ENCODE measurements at places on chromosomes 13 and 19. TPM values are rescaled to one million over a fixed set of nuclear protein-coding genes. Genes with fewer than 3 reads are reported as not detected.
A peak's percentile ranks its signal among the peaks of the same experiment; 100 is the strongest.

- no peak for DNase-seq
Observed at GRCh38 chr19:31100981-31101380, 248.3 kb downstream of the TSHZ3 start.

DNA sequence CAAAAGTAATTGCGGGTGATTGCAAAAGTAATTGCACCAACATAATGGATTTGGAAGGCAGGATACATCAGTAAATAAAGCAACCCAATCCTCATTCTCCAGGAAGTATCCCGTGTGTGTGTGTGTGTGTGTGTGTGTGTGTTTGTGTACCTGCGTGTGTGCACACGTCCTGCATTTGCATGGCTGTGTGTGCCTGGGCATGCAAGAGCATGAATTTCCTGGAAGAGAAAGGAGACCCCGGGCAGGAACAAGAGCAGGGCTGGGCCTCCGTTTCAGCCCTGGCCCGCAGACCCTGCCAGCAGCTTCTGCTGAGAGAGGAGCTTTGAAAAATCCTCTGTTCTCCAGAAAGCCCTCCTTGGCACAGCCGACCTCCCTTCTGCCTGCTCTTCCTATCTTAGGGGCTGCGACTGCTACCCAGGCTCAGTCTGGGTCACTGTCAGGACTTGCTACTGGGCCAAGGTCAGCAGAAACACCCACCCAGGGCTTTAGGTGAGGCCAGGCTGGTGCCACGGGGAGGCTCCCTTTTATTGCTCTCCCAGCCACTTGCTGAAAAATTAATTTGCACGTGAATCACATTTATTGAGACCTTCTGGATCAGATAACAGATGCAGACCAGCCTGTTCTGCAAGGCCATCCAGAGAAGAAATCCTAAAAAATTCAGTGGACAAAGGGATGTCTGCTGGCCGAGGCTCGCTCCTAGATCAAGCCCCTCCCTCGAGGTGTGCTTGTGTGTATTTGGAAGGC lies 258.3 kb downstream of the ZNF536 start:
- DNase-seq = no peak

GRCh38 chr13:25232937-25233515 lies 54.3 kb downstream of the MTMR6 start:
- DNase-seq = no peak

- DNase-seq = no peak
Observed at GRCh38 chr13:97076898-97077297, 82.6 kb upstream of the OXGR1 start.

RDH8 gene
- total RNA-seq = not detected

CACNA1A gene
- 31.4 TPM for total RNA-seq

DNA sequence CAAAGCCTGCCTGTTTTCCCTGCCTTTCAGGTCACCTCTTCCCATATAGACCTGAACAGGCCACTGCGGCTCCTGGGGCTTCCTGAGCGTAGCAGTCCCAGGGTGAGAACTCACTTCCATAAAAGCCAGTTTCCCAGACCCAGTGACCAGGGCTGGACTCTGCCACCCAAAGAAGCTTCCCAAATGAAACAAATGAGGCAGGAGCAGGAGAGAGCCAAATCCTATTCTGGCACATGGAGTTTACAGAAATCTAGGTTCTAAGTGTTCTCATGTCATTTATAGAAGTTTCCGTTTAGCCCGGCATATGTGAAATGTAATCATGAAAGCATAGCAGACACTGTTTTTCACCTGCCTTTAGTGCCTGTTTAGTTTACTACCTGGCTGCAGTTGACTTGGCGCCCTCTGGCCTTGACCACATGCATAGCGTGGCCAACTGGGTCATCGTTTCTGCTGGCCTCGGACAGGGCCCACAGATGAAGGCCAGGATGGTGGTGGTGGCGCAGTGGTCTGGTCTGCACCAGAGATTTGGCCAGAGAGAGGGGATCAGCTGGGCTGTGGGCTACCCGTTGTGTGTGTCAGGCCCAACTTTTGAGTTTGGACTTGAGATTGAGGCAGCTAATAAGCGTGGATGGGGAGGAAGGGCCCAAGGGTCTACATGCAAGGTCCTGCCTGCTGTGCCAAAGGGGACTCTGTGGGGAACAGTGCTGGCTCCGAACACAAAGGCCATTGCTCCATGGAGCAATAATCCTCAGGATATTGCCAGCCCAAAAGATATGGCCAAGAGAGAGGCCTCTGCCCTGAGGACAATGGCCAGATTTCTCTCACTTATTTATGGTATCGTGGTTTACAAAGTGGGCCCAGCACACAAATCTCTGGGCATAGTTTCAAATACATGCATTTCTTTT lies 43.3 kb downstream of the NFIX start:
- DNase-seq = no peak

NRTN gene
- total RNA-seq = not detected

GRCh38 chr13:69524459-69525150 lies 583.0 kb upstream of the ATXN8OS start:
- no peak for DNase-seq

GRCh38 chr19:48513289-48514122 lies 1.9 kb upstream of the LMTK3 start:
- peak; percentile 85 for DNase-seq

ZNF160 gene
- total RNA-seq = 35.1 TPM

GRCh38 chr13:113152691-113152983 lies 5.8 kb upstream of the PROZ start:
- DNase-seq = no peak

DLEU7 gene
- total RNA-seq = 24.0 TPM

ZNF98 gene
- 0.31 TPM for total RNA-seq

DNA sequence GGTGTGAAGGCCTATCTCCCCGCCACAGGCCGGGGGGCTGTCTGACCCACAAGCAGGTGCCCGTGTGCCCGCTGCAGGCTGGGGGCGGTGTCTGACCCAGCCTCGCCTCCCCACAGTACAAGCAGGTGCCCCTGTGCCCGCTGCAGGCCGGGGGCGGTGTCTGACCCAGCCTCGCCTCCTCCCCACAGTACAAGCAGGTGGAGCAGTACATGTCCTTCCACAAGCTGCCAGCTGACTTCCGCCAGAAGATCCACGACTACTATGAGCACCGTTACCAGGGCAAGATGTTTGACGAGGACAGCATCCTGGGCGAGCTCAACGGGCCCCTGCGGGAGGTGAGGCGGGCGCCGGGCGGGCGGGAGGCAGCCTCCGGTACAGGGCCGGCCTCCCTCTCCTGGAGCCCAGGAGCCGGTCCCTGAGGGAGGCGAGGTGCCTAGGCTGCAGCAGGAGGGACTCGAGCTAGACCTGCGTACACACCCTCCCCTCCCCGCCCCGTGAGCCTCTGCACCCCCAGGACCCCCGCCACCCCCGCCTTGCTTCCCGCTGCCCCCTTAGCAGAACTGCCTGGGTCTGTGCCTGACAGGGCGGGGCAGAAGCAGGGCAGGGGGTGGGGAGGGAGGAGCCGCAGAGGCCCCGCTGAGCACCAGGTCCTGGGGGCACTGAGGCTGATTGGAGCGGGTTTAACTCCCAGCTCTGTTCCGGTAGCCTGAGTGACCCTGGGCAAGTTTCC lies 20.6 kb downstream of the HCN2 start:
- DNase-seq = no peak

- DNase-seq = no peak
Observed at GRCh38 chr19:47486900-47487299, 2.9 kb upstream of the KPTN start.

GRCh38 chr19:18785179-18786124 lies 5.7 kb downstream of the COMP start:
- DNase-seq = no peak

DNA sequence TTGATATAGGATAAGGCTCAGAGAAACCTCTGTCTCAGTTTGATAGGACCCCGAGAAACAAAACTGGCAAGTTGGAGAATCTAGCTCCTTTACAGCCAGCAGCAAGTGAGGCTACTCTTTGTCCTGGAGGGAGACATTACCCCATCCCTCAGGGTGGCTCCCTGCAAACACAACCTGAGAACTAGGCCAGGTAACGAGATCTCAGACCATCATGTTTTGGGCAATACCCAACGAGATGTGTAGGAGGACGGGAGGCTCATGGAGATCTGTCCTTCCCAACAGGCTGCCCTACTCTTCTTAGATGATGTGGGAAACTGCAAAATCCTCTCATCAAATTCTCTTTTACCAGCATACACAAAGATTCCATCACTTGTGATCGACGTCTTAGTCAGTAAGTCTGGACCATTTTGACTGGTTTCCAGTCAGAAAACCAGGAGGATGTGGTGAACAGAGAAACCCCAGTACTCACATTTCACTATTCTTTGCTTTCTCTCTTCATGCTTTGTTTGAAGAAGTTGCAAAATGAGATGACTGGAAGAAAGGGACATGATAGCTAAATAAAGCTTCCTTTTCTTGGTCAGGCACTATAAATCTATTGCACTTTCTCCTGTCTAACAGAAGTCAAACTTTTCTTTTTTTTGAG lies 6.0 kb upstream of the CTU1 start:
- no peak for DNase-seq

KLC3 gene
- 0.16 TPM for total RNA-seq

DNA sequence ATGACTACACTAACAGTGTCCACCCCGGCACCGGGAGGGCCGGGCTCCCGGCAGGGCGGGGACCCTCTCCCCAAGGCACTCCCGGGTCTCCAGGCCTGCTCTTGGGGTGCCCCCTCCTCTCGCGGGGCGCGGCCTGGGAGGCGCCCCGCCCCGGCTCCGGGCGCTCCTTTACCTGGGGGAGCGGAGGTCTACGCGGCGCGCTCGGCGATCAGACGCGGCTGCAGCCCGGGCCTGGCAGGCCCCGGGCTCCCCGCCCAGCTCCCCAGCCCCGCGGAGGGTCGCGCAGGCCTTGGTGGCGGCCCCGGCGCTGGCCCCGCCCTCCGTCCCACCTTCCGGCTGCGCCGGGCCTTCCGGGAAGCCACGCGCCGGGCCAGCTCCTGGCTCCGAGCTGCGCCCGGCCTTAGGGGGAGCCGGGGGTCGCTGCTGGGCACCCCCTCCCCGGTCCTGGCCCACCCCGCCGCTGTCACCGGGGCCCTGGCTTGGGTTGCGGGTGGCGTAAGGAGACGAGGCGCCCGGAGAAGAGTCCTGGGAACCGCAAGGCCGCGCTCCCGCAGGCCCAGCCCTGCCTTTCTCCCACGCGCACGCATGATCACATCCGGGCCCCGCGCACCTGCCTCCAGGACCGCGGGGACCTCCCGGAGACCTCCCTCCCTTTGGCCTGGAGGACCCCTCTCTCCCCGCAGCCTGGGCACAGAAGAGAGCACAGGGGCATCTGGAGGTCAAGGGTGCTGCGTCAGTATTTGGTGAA lies at the start of gene C19orf12:
Gene C19orf12 (minus strand): TSS at position 309 of the 748 bp plus-strand sequence. CDS start 6,848 bp downstream, outside the sequence.
- DNase-seq = peak; percentile 53

CEACAM7 gene
- not detected for total RNA-seq

CATSPERD gene
- total RNA-seq = not detected

Data from occipital lobe (tissue), 3 donors.